ENCODE measurements at places on chromosomes 1 and 21. TPM values are rescaled to one million over a fixed set of nuclear protein-coding genes. Genes with fewer than 3 reads are reported as not detected.

Gene HEYL
- 0.08 TPM for total RNA-seq

Gene SGIP1
- total RNA-seq, result not detected

Gene TMEM51
- total RNA-seq, result not detected

DNA sequence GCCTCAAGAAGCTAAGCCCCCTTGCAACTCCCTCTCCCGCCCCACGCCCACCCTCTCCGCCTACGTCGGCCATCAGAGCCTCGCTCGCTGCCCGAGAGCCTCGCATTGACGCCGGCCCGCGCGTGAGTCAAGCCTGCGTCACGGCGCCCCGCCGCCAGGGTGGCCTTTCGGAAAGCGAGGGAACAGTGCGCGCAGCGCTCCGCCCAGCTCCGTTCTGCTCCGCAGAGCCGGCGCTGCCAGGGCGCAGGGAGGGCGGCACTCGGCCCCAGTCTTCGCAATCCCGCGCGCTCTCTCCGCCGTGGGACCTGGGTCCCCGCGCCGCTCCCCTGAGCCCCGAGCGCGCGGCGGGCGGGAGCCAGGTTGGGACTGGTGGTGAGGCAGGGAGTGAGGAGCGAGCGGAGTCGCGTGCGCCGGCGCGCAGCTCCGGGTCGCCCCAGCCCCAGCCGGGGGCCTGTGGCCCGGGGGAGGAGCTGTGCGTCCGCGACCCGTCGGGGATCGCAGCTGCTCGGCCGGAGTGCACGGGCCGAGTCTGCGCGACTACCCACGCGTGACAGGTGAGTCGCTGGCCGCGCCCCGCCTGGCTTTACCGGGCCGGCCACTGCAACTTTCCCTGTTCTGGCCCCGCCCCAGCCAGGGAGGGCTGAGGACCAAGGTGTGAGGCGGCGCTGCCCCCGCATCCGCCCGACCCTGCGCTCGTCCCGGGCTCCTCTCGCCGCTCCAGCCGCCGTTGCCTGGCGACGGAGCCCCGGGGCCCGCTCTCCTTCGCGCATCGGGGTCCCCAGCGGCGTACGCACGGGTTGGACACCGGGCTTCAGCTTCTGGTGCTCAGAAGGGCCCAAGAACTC lies at the start of gene SLC6A17:
TSS of gene SLC6A17 (plus strand) at position 165 of the 845 bp plus-strand sequence. CDS start 16,436 bp downstream, outside the sequence.
- peak; percentile 70 for DNase-seq
- H3K27me3 ChIP-seq, result peaks cover 53% of the 10 kb centered on the region
- peak within 1 kb of the TSS; percentile 12 for H3K4me3 ChIP-seq
- H3K4me1 ChIP-seq, result peaks cover 2% of the 10 kb centered on the region
- H3K27ac ChIP-seq, result no peak within 1 kb of the TSS

- no peak overlapping the region for H3K4me3 ChIP-seq
- H3K36me3 ChIP-seq, result no peaks in the 10 kb centered on the region
- peaks cover 2% of the 10 kb centered on the region for H3K4me1 ChIP-seq
- DNase-seq, result no peak
These were observed 33.2 kb downstream of the KIRREL1 start for GRCh38 chr1:158026651-158027050.
